ENCODE measurements at places on chromosomes 12 and 14.

DNA sequence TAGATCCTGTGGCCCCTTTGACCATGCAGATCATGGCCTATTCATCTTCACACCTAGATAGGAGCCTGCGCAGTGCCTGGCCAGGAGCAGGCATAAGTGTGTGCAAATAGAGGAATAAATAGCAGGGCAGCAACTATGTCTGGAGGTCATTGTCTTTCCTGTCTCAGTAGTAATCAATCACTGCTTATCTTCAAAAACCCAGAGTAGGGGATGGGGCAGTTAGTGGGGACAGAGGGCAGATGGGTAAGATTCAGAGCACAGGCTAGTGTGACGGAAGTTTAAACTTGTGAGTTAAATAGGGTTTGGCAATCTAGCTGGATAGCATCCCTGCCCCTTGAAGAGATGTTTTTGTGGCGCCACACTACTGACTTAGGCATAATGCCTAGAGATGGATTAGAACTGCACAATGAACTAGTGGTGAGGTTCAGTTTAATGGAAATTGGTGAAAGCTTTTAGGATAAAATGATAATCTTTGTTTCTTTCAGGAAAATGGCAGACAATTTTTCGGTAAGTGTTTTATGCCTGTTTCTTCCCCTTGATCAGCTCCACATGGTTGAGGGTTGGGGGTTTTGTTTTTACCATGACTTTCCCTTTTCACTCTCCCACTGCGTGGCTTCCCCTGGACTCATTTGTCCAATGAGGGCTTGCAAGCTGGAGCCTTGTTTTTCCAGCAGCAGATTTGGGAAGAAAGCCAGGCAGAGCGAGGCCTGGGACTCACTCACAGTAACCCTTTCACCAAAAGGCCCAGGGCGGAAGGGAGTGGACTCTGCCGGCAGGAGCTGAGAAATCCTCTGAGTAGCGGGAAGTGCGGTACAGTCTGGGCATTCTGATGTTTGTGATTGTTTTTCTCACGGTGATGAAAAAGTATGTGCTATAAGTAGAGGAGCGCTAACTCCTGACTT lies 8.1 kb downstream of the LGALS3 start:
- peak; percentile 89 for DNase-seq

DNA sequence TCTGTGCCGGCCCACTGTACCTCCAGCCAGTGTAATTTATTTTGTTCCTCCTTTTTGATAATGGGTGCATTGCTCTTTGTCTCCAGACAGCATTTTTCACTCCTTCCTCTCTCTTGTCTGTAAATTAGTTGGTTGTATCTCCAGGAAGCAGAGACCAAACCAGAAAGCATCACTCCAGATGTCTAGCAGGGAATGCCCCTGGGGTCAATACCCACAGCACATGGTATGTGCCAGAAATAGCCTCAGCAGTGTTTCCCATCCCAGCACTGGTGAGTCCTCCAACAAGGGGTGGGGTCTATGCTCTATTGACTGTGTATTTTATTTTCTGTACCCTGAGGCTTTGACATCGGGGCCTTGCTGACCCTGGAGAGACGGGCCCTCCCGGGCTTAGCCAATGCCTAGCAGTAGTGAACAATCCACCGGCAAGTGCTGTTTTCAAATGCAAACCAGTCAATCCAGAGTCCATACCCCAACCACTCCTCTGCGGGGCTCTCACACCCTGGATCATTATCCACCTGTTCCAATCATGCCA lies 50.2 kb upstream of the FZD10 start:
- DNase-seq = no peak

DNA sequence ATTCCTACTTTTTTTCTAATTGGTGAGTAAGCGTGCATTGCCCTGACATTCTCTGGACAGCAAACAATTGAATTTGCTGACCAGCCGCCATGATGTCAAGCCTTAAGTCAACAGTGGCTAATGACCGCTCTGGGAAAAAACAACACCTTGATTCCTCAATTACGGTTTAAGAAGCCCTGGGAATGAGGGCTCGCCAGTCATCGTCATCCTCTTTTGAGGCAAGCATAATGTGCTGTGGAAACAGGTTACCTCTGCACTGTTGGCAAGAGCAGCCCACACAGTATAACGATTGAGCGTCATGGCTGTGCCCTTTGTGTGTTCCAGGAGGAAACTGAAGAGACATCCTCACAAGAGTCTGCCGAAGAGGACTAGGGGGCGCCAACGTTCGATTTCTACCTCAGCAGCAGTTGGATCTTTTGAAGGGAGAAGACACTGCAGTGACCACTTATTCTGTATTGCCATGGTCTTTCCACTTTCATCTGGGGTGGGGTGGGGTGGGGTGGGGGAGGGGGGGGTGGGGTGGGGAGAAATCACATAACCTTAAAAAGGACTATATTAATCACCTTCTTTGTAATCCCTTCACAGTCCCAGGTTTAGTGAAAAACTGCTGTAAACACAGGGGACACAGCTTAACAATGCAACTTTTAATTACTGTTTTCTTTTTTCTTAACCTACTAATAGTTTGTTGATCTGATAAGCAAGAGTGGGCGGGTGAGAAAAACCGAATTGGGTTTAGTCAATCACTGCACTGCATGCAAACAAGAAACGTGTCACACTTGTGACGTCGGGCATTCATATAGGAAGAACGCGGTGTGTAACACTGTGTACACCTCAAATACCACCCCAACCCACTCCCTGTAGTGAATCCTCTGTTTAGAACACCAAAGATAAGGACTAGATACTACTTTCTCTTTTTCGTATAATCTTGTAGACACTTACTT lies 138.9 kb downstream of the HMGA2 start:
- DNase-seq = no peak

DNA sequence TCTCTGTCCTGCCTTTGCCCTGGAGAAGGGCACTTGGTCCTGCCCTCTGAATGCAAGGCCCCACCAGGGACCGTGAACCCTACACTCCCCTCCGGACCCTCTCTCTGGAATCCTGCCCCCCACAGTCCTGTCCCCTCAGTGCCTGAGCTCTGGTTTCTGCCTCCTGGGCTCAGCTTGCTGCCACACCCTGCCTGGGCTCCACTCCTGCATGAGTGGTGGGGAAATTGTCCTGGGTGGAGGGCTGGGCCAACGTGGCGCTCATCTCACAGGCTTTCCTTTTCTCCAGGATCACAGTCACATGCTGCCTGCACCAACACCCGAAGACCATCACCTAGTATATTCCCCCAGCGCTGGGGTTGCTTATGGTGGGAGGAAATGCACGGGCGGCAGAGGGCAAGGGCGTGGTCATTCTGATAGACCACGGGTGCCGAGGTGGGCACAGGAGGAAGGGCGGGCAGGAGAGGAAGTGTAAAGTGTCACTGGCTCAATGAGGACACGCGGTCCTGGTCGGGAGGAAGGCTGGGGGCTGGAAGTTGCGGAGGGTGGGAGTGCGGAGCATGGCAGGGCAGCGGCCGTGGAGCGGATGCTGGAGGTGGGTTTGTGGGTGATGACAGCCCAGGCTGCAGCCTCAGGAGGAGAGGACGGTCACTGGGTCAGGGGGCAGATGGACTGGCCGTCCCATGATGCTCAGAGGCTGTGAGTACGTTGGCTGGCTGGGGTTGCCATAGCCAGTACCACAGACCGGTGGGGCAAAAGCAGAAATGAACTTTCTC lies 99.5 kb downstream of the KIF26A start:
- DNase-seq = peak; percentile 42

DNA sequence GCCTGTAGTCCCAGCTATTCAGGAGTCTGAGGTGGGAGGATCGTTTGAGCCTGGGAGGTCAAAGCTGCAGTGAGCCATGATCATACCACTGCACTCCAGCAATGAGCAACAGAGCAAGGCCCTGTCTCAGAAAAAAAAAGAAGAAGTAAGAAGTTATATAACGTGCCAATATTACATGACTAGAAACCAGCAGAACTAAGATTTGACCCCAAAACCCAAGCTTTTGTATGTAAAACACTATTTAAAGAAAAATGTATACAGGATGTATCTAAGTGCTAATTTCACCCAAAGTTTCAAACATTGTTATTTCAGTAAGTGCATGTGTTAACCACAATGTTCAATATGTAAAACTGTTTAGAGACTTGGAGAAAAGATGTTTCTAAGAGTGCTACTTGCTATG lies 94.7 kb downstream of the SLC5A8 start:
- DNase-seq = no peak

DNA sequence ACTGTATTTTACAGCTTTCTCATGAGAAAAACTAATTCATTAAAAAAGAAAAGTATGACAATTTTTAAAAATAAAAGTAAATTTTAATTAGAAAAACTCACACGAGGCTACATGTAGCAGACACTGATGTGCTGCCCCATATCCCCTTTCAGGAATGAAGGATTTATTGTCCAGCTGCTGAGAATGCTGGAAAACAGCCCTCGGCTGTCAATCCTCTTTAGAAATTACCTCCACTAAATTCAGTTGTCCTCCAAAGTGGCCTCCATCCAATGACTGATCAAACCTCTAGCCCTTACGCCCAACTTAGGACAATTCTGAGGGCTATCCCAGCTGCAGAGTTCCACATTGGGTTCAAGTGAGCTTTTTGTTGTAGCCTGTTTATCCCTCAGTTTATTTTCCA lies 29.8 kb upstream of the AP4S1 start:
- no peak for DNase-seq

- DNase-seq = no peak
Observed at GRCh38 chr12:5964913-5965900, 20.1 kb upstream of the ANO2 start.

- DNase-seq = peak; percentile 79
Observed at GRCh38 chr14:54902143-54902520, 494 bp downstream of the GCH1 start.

GRCh38 chr12:43206396-43206795 lies 345.6 kb downstream of the ADAMTS20 start:
- DNase-seq = no peak

- DNase-seq = no peak
Observed at GRCh38 chr14:68898248-68899032, 80.7 kb downstream of the ACTN1 start.

GRCh38 chr12:71871116-71871515 lies 31.6 kb downstream of the TBC1D15 start:
- no peak for DNase-seq

GRCh38 chr12:115528466-115528865 lies 749.0 kb downstream of the MED13L start:
- DNase-seq = no peak

GRCh38 chr12:31003861-31004640 lies 69.6 kb upstream of the DDX11 start:
- DNase-seq = peak; percentile 10

DNA sequence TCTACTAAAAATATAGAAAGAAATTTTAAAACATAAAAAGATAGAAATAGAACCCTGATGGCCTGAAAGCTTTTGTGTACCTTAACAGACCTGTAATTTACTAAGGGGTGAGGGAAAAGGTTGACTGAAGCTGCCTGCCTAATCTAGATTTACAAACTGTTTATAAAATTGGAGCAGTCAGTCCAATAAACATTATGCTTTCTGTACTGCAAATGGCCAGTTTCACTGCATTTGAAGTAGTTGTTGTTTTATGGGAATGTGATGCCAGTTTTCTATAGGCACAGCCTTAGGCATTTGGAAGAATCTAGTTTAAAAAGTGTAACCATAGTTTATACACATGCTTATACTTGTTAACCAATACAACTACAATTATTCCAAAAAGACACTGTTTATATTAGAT lies 19.1 kb downstream of the SIX1 start:
- no peak for DNase-seq

GRCh38 chr14:24064856-24065255 lies 6.5 kb upstream of the CPNE6 start:
- DNase-seq = no peak

Measured in sciatic nerve (tissue), 2 donors.